ENCODE measurements at places on chromosomes 7 and 10. TPM values are rescaled to one million over a fixed set of nuclear protein-coding genes. Genes with fewer than 3 reads are reported as not detected.

DNA sequence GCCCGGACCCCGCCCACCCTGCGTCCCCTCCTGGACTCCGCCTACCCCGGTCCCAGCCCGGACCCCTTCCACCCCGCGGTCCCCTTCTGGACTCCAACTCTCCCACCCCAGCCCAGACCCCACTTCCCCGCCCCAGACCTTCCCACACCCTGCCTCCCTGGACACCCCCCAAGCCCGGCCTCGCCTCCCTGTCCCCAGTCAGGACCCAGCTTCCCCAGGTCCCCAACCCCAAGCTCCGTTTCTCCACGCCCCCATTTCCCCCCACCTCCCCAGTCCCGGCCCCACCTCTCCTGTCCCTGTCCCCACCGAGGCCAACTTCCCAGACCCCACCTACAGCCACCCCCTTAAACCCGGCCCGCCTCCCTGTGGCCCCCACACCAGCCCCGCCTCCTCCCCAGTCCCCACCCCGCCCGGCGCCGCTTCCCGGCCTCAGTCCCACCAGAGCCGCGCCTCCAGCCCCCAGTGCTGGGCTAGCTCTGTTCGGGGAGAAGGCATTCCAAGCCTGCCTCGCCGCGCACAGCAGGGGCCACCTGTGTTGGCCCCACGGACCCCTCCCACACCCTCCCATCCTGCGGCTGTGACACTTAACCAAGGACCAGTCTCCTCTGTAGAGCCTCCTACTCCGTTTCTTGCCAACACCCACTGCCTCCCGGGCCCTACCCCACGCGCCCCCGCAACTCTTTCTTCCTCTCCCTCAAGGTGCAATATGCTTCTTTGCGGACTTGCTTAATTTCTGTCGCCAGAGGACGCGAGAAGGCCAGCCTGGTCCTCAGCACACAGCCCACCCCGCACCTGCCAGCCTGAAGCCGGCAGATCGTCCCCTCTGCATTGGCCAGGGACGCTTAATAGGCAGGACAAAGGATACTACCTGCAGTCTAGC, 736 bp upstream of the ITIH5 start:
- H3K4me1 ChIP-seq = no peaks in the 10 kb centered on the region
- H3K4me3 ChIP-seq = no peak overlapping the region
- H3K27ac ChIP-seq = no peak overlapping the region
- no peak for DNase-seq
- no peaks in the 10 kb centered on the region for H3K36me3 ChIP-seq

DNA sequence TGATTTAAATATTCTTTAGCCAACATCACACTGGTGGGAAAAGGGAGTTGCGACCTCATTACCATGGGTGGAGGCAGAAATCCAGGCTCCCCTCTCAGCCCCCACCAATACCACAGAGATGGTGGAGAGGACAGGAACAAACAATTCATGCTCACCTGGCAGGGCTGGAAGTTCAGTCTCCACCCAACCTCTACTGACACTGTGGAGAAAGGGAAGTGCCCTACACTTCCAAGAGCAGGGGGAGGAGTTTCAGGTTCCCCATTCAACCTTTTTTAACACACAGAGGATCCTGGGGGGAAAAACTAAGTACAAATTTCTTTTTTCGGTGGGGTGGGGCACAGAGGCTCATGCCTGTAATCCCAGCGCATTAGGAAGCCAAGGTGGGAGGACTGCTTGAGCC, 210.1 kb upstream of the KCTD7 start:
- no peaks in the 10 kb centered on the region for H3K27me3 ChIP-seq
- H3K27ac ChIP-seq = no peak overlapping the region
- H3K4me3 ChIP-seq = no peak overlapping the region

DNA sequence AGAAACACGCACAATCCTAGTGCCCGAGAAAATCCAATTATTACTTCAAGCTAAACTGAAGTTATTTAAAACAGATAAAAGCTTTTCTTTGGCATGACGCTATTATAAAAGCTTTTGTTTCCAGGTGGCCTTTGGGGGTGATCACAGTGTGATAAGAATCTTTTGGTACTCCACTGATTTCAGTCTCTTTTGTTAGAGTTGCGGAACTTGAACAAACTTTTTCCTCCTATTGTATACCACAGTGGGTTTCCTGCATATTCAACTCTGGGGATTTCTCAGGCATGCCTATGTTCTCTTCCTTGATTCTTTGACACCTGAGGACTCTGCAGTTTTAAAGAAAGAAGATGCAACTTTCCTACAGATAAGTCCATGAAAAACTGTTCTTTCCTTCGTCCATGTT, 99.7 kb upstream of the PITRM1 start:
- no peak overlapping the region for H3K27ac ChIP-seq
- no peaks in the 10 kb centered on the region for H3K4me1 ChIP-seq
- no peak overlapping the region for H3K4me3 ChIP-seq
- no peak for DNase-seq
- no peaks in the 10 kb centered on the region for H3K36me3 ChIP-seq

DNA sequence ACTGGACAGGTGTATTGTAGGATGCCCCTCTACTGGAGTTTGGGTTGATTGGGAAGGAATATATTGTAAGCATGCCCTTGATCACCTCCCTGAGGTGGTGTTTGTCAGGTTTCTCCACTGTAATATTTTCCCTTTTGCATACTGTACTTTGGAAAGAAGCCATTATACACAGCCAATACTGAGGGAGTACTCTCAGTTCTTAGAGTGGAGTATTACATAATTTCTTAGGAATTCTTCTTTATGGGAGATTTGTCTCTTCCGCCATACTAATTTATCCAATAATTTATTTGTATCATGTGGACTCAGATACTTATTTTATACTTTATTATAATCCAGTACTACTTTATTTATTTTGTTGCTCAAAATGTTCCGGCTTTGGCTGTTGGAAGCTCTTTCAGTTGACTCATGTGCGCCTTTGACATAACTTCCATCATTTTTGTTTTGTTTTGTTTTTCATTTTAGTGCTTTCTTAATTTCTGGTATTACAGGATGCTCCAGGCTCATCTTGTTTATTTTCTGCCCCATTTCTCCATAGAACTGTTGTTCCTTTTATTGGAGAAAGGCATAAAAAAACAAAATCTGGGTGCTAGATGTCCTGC, 29.7 kb downstream of the MKLN1 start:
- H3K27me3 ChIP-seq = no peaks in the 10 kb centered on the region
- no peak overlapping the region for H3K27ac ChIP-seq
- DNase-seq = peak; percentile 4
- H3K4me1 ChIP-seq = peaks cover 74% of the 10 kb centered on the region
- H3K4me3 ChIP-seq = no peak overlapping the region
- H3K36me3 ChIP-seq = no peaks in the 10 kb centered on the region

- H3K4me1 ChIP-seq = no peaks in the 10 kb centered on the region
- no peak for DNase-seq
- no peak overlapping the region for H3K27ac ChIP-seq
- H3K4me3 ChIP-seq = no peak overlapping the region
- no peaks in the 10 kb centered on the region for H3K27me3 ChIP-seq
- H3K36me3 ChIP-seq = no peaks in the 10 kb centered on the region
These were observed 775.5 kb downstream of the LRMDA start for GRCh38 chr10:76206797-76207352.

- no peak overlapping the region for H3K4me3 ChIP-seq
- no peaks in the 10 kb centered on the region for H3K27me3 ChIP-seq
- DNase-seq = no peak
- H3K36me3 ChIP-seq = no peaks in the 10 kb centered on the region
These were observed 112.0 kb downstream of the EBF3 start for GRCh38 chr10:129851941-129852640.

GRCh38 chr10:131211559-131211958, 100.0 kb downstream of the TCERG1L start:
- DNase-seq = peak; percentile 49
- no peaks in the 10 kb centered on the region for H3K36me3 ChIP-seq
- peaks cover 4% of the 10 kb centered on the region for H3K27me3 ChIP-seq
- H3K4me3 ChIP-seq = no peak overlapping the region

GRCh38 chr7:75876126-75876881, 2.5 kb upstream of the RHBDD2 start:
- H3K27ac ChIP-seq = no peak overlapping the region
- no peak overlapping the region for H3K4me3 ChIP-seq
- H3K27me3 ChIP-seq = no peaks in the 10 kb centered on the region

GRCh38 chr10:92550924-92551323, 23.0 kb downstream of the IDE start:
- H3K4me1 ChIP-seq = no peaks in the 10 kb centered on the region
- no peaks in the 10 kb centered on the region for H3K36me3 ChIP-seq
- H3K4me3 ChIP-seq = no peak overlapping the region
- no peaks in the 10 kb centered on the region for H3K27me3 ChIP-seq

DNA sequence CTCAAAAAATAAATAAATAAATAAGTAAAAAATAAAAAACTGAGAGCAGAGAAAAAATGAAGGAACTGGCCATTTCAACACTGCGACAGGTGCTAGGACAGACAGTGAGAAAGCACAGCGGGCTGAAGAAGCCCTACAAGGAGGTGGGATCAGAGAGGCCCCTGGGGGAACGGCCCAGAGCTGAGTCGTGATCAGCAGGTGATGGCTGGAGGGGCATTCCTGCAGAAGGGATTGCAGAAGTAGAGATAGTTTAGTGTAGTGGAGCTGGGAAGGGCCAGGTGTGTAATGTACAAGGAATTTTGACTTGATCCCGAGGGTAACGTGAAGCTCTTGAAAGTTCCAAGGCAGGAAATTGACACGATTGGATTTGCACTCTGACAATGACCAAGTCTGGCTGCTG, 112.1 kb downstream of the CUL2 start:
- H3K27ac ChIP-seq = no peak overlapping the region
- no peaks in the 10 kb centered on the region for H3K36me3 ChIP-seq
- no peak overlapping the region for H3K4me3 ChIP-seq
- no peaks in the 10 kb centered on the region for H3K4me1 ChIP-seq

- no peak overlapping the region for H3K4me3 ChIP-seq
- peak; percentile 43 for DNase-seq
- no peak overlapping the region for H3K27ac ChIP-seq
- H3K36me3 ChIP-seq = no peaks in the 10 kb centered on the region
- H3K4me1 ChIP-seq = peaks cover 19% of the 10 kb centered on the region
These were observed 17.7 kb downstream of the CCL24 start for GRCh38 chr7:75795831-75796285.

- H3K27ac ChIP-seq = no peak overlapping the region
- H3K27me3 ChIP-seq = no peaks in the 10 kb centered on the region
- H3K4me1 ChIP-seq = no peaks in the 10 kb centered on the region
- H3K4me3 ChIP-seq = no peak overlapping the region
- no peak for DNase-seq
- no peaks in the 10 kb centered on the region for H3K36me3 ChIP-seq
These were observed 39.7 kb upstream of the GPR141 start for GRCh38 chr7:37643876-37644275.

DNA sequence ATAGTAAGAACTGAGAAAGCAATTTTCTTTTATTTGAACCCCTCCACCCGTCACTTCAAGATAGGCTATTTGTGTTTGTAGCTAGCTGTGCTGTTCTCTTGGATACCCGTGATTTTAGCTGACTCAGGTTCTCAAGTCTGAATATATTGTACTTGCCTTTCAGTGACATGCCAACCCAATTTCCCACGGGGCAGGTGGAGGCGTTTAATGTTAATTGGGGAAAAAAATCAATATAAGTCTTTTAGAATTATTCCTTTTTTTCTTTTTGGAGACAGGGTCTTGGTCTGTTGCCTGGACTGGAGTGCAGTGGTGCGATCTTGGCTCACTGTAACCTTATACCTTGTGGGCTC, 36.4 kb downstream of the ZRANB1 start:
- H3K27me3 ChIP-seq = no peaks in the 10 kb centered on the region
- H3K36me3 ChIP-seq = no peaks in the 10 kb centered on the region
- DNase-seq = no peak

DNA sequence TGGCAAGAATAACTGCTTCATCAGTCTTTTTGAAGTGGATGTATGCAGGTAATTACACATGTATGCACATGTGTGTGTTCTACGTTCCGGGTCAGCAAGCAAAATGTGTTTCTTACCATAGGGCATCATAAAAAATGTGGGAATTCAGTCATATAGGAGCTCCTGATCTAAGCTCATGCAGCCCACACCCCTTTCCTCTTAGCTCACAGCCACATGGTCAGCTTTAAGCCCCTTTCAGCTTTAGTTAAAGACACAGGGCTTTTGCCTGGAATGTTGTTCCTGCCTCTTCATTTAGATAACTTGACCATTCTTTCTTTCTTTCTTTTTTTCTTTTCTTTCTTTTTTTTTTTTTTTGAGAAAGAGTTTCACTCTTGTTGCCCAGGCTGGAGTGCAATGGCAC, 258.1 kb downstream of the RPS24 start:
- DNase-seq = no peak
- H3K36me3 ChIP-seq = no peaks in the 10 kb centered on the region
- H3K4me3 ChIP-seq = no peak overlapping the region

DNA sequence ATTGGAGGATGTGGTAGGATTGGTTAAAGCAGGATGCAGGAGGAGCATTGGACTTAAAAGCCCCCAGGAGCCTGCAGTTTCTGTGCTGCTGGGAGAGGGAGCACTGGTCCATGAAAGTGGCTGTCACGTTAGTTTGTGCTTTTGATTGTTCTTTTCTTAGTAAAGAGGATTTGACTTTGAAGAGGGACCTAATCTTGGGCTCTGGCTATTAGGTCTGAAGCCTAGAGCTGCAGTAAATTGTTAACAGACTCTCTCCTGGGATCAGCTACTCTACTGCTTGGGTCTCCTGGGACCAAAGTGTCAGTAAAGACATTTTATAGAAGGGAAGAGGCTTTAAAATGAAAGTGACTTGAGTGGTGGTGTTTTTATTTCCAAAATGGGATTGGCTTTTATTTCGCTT, 3.7 kb downstream of the ZFYVE27 start:
- H3K4me1 ChIP-seq = peaks cover 28% of the 10 kb centered on the region
- H3K36me3 ChIP-seq = no peaks in the 10 kb centered on the region
- no peak overlapping the region for H3K4me3 ChIP-seq

GRCh38 chr10:91294134-91294906, 73.9 kb downstream of the PCGF5 start:
- no peak overlapping the region for H3K4me3 ChIP-seq
- no peak for DNase-seq
- no peaks in the 10 kb centered on the region for H3K27me3 ChIP-seq
- peaks cover 11% of the 10 kb centered on the region for H3K4me1 ChIP-seq
- no peak overlapping the region for H3K27ac ChIP-seq

- no peaks in the 10 kb centered on the region for H3K36me3 ChIP-seq
- peaks cover 5% of the 10 kb centered on the region for H3K4me1 ChIP-seq
- no peaks in the 10 kb centered on the region for H3K27me3 ChIP-seq
- no peak for DNase-seq
- no peak overlapping the region for H3K27ac ChIP-seq
These were observed 69.5 kb downstream of the CDK13 start for GRCh38 chr7:40019558-40019957.

DNA sequence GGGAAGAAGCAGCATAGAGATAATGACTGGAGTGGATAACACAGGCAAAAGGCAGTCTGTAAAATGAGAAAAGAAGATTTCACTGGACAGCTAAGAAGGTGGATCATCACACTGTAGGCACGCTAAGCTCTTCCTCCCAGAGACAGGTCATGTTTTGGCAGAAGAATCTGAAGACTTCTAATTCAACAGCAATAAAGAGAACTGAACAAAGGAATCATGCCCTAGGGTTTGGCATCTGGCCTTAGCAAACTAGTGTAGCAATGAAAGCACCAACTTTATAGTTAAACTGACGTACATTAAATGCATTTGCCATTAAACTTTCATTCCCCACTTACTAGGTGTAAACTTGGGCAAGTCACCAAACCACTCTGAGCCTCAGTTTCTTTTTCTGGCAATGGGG, 84.4 kb upstream of the SEM1 start:
- no peak for DNase-seq

GRCh38 chr7:115005251-115005650, 83.4 kb downstream of the MDFIC start:
- no peak overlapping the region for H3K4me3 ChIP-seq
- H3K27ac ChIP-seq = no peak overlapping the region
- no peaks in the 10 kb centered on the region for H3K36me3 ChIP-seq
- peaks cover 13% of the 10 kb centered on the region for H3K4me1 ChIP-seq
- no peak for DNase-seq

The TAS2R5 gene
- 0.79 TPM for total RNA-seq

The MLXIPL gene
- 1.4 TPM for total RNA-seq

The TMEM130 gene
- total RNA-seq = 1.5 TPM

The CPN1 gene
- total RNA-seq = not detected

The VIPR2 gene
- 0.47 TPM for total RNA-seq
